ENCODE measurements at places on chromosomes 2 and 18.

GRCh38 chr2:14774436-14774968 lies 142.0 kb downstream of the LRATD1 start:
- DNase-seq: no peak

GRCh38 chr2:127362971-127363370 lies 24.8 kb downstream of the MAP3K2 start:
- no peak for DNase-seq

DNA sequence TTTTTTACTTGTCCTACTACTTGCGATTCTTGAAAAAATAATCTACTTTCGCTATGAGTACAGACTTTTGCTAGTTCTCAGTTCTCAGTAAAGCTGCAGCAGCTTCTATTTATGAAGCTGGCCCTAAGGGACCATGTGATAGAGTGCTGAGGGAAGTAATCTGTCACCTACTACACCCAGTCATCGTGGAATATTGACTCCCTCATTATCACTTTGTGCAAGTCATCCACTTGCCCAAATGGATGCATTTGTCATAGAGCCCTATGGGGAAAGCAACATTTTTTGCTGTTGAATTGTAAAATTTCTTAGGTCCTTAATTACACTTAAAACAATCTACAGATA lies 1919.8 kb downstream of the SUCLG1 start:
- DNase-seq: no peak

GRCh38 chr2:113185664-113186432 lies 12.1 kb downstream of the PSD4 start:
- no peak for DNase-seq

DNA sequence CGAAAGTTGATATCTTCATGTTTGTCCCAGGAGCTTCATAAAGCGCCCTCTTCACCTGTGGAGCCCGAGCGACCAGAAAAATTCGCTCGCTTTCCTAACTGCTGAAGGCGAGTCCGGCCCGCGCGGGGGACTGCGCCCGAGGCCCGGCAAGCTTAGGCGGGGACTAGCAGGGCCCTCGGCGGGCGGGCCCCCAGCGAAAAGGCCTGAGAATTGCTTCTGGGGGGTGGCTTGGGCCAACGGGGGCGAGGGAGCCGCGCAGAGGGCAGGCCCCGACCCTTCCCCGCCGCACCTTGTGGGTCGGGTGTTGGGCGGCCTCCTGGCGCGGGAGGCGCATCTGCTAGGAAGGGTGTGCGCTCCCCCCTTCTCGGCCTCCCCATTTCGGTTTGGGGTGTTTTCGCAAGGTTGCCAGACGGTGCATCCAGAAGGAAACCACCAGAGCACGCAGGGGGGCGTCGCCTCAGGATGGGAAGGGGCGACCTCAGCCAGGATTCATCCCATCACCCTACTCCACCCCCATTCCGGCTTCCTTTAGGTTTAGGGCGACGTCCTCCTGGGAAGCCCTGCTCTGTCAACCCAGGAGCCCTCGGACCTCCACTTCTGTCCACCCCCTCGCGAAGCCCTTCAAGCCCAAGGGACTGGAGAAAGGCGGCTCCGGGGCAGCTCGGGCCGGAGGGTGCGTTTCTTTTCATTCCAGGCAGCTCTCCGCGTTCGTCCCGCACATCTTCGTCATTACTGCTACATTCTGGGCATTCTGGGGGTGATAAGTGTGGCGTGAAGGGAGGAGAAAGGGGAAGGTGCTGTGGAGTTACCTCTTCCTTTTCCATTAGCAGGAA lies 9.1 kb downstream of the SP9 start:
- peak; percentile 1 for DNase-seq

GRCh38 chr18:24915547-24915946 lies 436.4 kb downstream of the ZNF521 start:
- no peak for DNase-seq

GRCh38 chr2:200603972-200604371 lies 18.2 kb downstream of the AOX1 start:
- DNase-seq: no peak

DNA sequence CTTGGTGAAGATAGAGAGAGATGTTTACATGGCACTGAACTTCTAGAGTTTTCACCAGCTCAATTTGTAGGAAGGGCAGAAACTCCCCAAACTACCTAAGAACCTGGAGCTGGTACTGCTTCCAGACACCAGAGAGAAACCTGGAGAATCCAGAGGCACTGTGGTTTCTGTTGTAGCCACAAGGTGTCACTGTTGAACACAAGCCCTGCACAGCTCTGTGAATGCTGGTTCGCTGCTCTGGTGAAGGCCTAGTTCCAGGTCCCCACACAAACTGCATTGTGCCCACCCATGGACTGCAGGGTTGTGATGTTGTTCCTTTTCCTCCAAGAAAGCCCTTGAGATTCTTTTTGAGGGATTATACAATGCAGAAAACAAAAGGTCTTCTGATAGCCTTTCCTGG lies 150.5 kb upstream of the HS6ST1 start:
- DNase-seq: no peak

GRCh38 chr2:201969241-201969937 lies 64.3 kb upstream of the FZD7 start:
- DNase-seq: no peak

- no peak for DNase-seq
These were observed 23.5 kb downstream of the B3GNT7 start for GRCh38 chr2:231418820-231419640.

GRCh38 chr2:15561574-15562344 lies 625 bp upstream of the NBAS start:
- peak; percentile 45 for DNase-seq

DNA sequence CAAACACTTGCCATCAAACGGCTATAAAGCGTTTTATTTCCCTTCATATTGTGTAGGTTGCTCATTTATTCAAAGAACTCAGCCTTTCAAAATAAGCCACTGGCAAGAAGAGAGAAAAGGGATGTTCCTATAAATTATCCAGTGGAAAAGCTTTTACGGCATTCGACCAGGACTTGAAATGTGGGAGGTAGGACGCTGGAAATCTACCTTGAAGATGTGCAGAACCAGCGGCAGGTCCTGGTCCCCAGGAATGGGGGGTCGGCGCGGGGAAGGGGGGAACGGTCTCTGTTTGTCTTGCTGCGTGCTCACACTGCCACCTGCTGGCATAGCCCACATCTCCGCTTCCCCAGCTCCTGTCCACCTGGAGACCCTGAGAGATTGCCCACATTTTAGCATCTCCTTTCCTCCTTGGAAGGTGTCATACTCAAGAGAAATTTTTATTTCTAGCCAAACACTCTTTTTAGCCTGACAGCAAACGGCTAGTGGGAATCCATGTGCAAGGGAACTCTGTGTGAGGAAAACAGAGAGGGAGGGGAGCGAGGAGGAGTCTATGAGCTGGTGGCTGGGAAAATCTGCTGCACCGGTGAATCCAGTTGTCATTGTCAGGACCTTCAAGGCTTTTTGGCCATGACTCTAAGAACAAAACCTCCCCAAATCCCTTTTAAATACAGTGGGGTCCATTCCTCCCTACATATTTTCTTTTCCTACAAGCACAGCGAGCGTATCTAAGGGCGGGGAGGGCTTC lies 349.0 kb upstream of the PKDCC start:
- DNase-seq: peak; percentile 16

DNA sequence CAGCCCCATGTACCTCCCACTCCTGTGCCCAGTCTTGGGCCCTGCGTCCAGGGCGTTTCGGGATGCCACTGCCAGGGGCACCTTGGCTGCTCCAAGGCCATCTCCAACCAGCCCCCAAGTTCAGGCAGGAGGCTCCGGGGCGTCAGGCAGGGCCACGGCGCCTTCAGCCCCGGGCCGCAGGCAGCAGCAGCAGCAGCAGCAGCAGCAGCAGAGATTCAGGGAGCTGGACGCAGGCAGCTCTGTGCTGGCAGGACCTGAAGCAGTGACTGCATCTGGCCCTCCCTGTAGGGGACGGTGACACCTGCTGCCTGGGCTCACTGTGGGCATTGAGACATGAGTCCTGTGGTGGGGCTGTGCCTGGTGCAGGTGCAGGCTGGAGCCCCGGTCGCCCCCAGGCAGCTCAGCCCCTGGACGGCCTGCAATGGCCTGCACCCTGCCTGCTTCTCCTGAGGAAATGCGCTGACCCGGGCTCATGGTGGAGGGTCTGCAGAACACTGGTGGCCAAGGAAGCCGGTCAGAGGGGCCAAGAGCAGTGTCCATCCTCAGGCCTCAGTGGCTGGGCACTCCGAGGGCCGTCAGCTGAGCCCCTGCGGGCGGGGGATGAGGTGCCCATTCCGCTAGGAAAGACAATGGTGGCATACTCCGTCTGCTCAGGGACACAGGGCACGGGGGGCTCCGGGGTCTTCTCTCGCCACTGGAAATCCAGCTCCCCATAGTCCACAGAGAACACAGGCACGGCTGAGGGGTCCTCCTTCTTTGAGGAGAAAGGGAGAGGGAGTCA lies 8.0 kb downstream of the PDCD1 start:
- no peak for DNase-seq

DNA sequence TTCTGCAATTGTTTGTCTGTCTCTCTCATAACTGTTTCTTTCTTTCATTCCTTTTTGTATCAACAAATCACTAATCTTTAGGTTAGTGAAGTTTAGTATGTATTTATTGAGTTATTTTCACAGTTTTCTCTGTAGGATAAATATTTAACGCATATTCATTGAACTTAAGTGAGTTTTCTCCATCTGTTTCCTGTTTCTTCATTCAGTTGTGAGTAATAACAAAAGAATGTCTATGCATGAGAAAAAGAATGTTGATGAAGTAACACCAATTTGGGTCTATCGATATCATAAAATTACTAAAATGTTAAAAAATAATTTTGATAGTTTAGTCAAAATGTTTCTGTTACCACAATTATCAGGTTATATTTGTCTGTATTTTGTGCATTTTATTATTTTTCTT lies 948.0 kb downstream of the DSC3 start:
- DNase-seq: no peak

DNA sequence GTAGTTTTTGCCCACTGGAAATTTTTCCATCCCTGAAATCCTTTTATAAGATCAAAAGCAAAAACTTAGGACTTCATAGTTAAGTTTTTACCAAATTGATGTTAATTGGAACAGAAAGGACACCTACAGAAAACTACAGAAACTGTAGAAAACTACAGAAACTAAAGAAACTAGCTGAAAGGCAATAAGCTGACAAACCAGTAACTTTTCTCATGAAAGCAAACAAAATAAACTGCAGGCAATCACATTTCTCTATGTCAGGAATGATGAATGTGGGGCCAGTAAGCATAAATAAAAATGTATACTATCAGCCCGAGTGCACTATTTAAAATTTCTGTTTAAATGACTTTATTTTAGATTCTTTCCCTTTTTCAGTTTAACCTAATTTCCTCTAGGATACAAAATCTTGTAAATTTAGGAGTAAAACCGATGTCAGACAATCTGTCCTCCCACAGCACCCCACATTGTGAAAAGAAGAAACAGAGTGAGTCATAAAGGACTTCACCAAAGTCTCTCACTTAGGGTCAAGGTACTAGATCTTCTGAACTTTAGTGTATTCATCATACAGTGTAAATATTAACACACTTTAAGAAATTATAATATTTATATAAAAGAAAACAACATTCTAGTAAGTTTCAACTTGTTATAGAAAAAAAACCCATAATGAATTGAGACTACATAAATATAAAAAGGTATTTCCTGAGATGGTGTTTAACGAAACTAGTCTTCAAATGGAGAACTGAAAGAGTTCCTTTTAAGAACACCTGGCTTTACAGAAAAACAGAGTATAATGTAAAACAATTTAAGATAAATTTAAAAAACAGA lies 46.6 kb downstream of the USP40 start:
- DNase-seq: no peak

DNA sequence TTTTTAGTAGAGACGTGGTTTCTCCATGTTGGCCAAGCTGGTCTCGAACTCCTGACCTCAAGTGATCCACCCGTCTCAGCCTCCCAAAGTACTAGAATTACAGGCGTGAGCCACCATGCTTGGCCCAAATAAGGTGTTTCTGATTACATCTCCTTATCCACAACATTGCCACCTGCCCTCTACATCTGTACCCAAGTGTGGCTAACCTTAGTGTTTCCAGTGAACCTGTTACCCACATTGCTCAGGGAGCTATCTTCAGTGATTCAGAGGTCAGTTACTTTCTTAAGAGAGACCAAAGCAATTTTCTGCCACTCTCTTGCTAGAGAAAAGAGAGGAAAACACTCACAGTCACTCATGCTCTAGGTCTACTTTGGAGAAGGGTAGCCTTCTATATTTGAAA lies 115.0 kb upstream of the SLC39A10 start:
- no peak for DNase-seq

DNA sequence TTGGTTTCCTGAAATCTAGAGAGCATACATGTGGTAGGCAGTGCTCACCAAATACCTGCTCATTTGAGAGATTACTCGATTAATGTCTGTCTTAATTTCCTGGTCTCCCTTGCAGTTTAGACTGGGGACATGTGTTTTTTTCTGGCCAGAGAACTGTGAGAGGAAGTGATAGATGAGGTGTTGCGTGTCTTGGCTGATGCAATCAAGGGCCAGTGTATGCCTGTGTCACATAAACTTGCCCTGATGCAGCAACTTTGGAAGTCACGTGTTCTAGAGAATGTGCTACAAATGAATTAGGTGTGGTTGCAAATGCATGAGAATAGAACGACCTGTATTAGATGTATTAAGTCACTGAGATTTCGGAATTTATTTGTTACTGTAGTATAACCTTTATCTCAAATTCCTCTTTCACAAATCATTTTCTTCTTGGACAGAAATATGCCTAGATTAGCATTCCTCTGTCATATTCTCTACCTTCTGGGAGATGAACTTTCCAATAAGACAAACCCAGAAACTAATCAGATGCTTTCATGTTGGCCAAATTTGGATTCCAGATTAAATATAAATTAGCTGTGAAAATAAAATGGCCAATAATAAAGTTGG lies 9.9 kb upstream of the IL1A start:
- DNase-seq: no peak

- DNase-seq: no peak
These were observed 1.1 kb downstream of the KANSL1L start for GRCh38 chr2:210170196-210170445.

DNA sequence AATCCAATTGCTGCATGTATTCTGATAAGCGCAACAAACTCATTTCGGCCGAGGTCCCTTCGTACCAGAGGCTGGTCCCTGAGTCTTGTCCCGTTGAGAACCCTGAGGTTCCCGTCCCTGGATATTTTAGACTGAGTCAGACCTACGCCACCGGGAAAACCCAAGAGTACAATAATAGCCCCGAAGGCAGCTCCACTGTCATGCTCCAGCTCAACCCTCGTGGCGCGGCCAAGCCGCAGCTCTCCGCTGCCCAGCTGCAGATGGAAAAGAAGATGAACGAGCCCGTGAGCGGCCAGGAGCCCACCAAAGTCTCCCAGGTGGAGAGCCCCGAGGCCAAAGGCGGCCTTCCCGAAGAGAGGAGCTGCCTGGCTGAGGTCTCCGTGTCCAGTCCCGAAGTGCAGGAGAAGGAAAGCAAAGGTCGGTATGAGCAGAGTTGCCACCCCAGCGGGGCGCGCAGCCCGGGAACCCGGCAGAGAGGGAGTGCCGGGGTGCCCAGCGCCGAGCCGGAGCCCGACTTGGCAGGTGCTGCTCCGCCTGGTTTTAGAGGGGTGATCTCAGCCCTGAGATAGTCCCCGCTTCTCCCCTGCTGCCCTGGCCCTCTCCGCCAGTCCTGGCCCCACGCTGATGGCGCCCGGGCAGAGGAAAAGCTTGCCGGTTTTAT lies 714 bp downstream of the HOXD10 start:
- DNase-seq: no peak

GRCh38 chr18:76970770-76971559 lies 148.6 kb downstream of the ZNF236 start:
- no peak for DNase-seq

GRCh38 chr18:518081-518480 lies 17.6 kb upstream of the COLEC12 start:
- DNase-seq: no peak

- no peak for DNase-seq
These were observed 72.8 kb downstream of the ZNF521 start for GRCh38 chr18:25279133-25279532.

All from CD4-positive, CD25-positive, alpha-beta regulatory T cell (primary cell).